Right ventricle myocardium superior (tissue), 1 donor: ENCODE measurements at places on chromosomes 7 and 10. TPM values are rescaled to one million over a fixed set of nuclear protein-coding genes. Genes with fewer than 3 reads are reported as not detected.

The BCCIP gene
- total RNA-seq: 38.4 TPM

- DNase-seq: peak; percentile 89
Observed at GRCh38 chr10:124864421-124865193, 63.0 kb downstream of the ABRAXAS2 start.

DNA sequence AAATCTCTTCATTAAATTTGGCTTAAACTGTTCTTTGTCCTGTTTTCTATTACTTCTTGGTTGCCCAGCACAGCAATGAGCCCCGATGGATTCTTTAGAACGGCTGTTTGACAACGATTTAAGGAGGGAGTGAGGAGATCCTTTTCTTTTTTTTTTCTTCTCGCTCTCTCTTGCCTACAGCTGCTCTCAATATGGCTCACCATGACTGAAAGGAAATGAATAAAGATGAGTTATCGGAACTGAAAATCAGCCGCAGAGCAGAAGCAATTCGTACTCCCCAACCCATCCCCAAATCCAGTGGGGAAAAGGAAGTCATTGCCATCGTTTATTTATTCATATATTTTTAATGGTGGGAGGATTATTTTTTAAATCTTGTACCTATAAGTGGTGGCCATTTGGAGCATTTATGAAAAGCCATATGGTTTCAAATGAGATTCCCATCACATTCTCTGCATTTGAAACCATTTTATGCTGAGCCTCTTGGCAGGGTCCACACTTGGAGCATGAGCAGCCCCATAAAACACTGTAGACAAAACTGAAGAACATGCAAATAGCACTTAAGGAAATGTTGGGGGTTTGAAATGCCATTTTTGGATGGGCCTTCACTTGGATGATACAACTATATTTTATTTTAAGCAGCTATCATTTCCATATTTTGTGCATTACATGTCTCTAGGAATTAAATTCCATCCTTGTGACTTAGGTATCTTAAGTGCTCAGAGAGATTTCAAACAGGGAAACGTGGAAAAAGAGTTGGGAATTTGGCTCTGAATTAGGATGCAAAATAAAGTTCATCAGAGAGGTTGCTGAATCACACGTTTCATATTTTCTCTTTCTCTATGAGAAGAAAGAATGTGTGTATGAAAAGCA is 107.7 kb upstream of the FZD1 start:
- no peak for DNase-seq

- no peak for DNase-seq
Observed at GRCh38 chr10:62284221-62284620, 15.6 kb upstream of the RTKN2 start.
